Activated CD4-positive, alpha-beta T cell treated with anti-CD3 and anti-CD28 coated beads, Interleukin-2, amount 50 U/mL, for 24 hours (primary cell): ENCODE measurements at places on chromosomes 3 and 15.

DNA sequence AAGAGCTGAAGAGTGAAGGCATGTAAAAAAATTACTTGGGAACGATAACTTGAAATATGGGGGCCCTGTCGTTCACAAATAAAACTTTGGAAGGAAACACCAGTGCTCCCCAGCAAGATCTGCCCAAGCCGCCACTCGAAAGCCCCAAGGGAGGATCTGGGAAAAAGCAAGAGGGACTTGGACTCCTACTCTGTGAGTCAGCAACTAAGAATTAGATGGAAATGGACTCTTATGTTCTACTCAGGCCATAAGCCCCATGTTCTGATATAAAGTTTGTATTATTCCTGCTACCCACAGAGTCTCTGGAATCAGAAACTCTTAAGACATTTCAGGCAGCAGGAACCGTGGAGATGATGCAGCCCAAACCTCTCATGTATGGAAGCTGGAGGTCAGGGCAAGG lies 75.7 kb downstream of the ITGB5 start:
- DNase-seq, result no peak

DNA sequence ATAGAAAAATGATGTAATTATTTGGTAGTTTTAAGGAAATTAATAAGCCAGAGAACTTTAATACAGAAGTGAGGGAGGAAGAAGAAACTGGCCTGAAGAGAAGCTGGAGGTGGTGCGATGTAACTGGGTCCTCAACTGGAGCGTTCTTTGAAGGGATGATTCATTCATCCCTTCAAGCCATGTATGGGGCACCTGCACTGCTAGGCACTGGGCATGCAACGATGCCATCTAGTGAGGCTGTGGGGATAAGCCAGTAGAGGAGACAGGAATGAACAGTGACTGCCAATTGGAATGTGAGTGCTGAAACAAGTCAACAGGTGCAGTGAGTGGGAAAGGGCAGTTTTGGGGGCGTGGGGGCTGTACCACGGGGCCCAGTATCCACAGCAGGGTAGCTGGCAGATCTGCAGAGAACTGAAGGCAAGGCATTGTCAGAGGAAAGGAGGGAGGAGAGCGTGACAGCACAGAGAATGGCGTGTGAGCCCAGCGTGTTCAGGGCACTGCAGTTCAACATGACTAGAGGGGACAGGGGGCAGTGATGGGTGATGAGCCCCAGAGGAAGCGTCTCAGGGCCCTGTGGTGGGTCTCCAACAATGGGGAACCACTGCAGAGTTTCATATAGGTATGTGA lies 3.8 kb upstream of the KIF23 start:
- no peak for DNase-seq

DNA sequence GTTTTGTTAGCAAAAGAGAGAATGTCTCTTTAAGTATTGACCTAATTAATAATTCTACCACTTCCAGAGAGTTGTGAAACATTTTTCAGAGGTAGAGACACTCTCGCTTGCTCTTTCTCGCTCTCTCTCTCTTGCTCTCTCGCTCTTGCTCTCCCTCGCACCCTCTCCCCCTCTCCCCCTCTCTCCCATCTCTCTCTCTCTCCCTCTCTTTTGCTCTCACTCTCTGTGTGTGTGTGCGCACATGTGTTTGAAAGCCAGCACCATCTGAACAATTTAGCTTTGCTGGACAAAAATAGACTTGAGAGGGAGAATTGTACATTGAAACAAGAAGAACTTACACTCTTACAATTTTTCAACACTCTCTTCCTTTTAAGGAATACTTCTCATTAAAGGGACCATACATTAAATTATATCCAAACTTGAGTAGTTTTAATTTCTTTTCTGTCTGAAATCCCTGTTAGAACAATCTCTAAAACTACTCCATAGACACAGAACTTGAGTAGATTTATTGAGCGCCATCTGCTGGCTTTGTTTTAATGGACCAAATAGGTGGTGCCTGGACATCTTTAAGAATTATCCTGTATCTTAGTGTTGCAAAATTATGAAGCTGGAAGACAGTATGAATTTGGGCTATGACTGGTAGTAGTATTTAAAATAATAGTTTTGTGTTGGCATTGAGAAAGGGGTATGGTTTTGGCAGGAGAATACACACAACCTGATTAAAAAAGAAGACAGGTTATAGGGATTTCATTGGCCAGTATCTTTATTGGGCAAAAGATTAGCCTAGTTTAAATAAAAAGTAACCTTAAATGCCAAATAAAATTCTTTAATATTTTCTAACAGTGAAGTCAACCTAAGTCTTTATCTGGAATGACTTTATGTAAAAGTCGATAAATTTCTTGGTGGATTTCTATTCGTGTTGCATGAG lies 124.6 kb downstream of the AKAP13 start:
- DNase-seq, result no peak

DNA sequence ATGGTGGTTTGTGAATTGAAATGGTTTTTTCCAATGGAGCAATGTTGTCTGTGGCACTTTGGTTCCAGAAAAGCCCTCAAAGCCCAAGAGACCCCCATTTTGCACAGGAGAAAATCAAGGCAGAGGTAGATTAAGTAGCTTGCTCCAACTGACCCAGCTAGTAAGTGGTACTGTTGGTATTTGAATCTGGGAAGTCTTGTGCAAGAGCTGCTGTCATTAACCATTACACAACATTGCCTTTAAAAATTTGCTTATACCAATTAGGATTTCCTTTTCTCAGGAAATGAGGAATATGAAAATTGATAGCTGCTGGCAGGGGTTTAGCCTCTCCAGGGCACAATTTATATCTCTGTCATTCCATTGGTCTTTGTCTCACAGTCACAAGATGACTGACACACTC lies 102.4 kb upstream of the UBE3A start:
- no peak for DNase-seq

DNA sequence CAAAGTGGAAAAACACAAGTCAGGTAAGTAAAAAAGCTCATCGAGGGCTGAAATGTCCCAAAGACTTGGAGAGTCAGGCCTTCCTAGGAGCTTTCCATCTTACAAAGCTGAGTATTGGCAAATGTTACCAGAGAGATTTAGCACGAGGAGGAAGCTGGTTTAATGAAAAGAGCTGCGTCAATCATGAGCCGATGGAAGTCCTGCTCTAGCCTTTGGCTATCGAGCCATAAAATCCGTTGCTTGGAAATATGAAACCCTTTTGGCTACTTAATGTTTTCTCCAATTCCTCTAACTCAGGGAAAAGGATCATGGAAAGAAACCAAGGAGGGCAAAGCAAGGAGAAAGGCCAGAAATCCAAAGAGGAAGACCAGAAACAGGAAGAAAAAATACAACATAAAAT lies 1074.6 kb downstream of the FHIT start:
- DNase-seq, result no peak

GRCh38 chr15:60507596-60508424 lies 28.9 kb upstream of the ICE2 start:
- DNase-seq, result no peak

DNA sequence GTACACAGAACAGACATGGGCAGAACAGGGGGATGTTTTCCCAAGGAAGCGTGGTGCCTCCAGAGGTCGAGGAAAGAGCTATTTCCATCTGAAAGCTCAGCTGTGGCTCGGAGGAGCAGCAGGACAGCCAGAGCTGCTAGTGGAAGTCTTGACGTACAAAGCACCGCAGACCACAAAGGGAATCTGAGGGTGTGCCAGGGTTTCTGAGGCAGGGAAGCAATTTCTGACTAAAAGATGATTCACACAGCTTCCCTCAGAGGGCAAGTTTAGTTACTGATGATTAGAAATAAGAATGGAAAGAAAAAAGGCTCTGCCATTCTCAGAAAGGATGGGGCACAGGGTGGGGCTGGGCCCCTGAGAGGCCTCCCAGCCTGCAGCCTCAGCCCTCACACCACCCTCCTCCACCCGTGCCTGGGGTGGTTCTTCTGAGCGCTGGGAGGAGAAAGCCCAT lies 45.8 kb upstream of the SEC13 start:
- DNase-seq, result peak; percentile 30

- no peak for DNase-seq
Measured at GRCh38 chr15:57532731-57533447, 58.8 kb upstream of the MYZAP start.

DNA sequence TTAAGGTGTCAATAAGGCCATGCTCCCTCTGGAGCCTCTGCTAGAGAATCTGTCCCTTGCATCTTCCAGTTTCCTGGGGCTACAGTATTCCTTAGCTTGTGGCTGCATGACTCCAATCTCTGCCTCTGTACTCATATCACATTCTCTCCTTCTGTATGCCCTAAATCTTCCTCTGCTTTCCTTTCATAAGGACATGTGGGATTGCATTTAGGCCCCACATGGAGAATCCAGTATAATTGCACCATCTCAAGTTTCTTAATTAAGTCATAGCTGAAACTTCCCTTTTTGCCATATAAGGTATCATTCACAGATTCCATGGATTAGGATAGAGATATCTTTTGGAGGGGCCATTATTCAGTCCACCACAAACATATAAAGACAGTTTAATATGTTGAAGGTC lies 409.8 kb upstream of the TMCO5A start:
- no peak for DNase-seq

- DNase-seq, result no peak
Measured at GRCh38 chr3:130870423-130870822, 23.5 kb upstream of the ATP2C1 start.

- no peak for DNase-seq
Measured at GRCh38 chr3:41419809-41420208, 220.5 kb downstream of the CTNNB1 start.

GRCh38 chr3:136334209-136334608 lies 84.1 kb downstream of the PCCB start:
- DNase-seq, result no peak

- DNase-seq, result no peak
Measured at GRCh38 chr15:26656080-26656479, 116.8 kb downstream of the GABRB3 start.

DNA sequence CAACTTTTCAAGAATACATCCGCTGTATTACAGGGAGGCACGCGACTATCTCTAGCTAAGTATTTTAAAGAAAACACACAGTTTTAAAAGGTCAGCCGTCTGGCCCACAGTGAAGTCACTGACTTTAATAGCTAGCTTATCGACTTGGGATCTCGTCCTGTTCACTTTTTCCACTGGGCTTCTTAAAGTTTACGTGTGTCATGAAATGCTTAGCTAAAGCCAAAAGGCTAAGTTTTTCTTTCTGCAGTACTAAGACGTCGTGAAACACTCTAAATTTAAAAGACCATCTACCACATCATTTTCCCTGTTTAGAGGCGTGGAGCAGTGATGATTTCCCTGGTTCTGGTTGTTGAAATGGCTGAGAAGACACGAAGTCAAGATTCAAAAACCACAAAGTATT lies 27.1 kb downstream of the LRIG1 start:
- no peak for DNase-seq

DNA sequence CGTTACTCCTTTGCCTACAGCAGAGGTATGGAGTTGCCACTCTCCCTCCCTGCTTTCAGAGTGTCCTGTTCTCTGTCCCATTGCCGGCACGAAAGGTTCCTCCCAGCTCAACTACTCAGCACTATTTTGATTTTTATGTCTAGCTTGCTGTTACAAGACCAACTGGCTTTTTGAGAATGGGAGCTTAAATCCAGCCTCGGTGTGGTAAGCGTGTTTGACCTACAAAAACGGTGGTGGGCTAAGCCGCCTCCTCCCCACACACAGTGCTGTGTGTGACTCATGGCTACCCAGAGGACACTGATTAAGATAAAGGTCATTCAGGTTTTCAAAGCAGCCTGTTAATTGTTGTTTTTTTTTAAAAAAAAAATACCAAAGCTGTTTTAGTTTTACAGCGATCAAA lies 64.5 kb downstream of the LRTM1 start:
- DNase-seq, result no peak

- DNase-seq, result no peak
Measured at GRCh38 chr3:142962520-142963233, 797 bp downstream of the PAQR9 start.

DNA sequence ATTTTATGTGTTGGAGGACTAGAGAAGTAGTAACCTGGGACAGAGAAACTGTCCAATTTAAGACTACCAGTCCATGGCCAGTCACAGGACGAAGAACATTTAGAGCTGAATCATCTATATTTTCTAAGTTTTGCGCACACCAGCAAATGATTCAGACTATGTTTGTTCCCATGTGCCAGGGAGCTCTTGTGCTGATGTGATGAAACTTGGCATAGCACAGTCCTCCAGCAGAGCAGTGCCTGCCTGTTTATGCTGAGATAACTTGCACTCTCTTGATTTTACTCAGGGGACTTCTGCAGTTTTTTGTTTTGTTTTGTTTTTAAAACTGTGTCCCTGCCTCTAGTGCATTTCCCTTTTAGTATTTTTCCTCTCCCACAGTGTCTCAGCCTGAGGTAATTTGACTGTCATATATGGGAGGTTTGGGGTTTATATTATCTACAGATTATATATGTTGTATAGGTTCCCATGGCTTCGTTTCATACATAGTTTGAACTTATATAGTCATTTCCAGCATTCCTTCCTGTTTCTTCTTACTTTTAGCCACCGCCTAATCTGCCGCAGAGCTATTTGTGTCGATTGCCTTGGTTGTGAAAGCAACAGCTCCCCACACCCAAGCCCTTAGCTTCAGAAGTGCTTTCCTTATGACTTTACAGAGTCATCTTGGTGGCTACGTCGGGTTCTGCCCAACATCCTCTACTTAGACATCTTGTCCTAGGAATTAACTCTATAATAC lies 45.5 kb downstream of the PPM1L start:
- DNase-seq, result no peak

- no peak for DNase-seq
Measured at GRCh38 chr3:152038490-152038889, 165.0 kb downstream of the SUCNR1 start.

DNA sequence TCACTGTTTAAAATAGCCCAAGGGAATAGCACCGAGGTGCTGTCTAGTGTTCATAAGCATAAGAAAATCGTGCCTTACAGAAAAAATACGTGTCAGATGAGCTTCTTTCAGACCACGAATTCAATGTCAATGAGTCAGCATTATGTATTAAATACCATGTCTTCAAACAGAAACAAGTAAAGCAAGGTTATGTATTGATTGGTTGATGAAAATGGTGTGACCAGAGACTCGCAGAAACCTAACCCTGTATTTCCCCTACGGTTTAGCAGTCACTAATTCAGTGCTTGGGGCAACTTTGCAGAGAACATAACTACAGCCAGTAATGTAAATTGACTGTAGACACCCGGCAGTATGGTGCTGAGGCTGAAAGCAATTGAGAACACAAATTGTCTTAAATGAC lies 307.7 kb downstream of the IL5RA start:
- no peak for DNase-seq

GRCh38 chr3:149080699-149081091 lies 5.6 kb downstream of the HLTF start:
- no peak for DNase-seq

- DNase-seq, result no peak
Measured at GRCh38 chr15:93200081-93200836, 111.2 kb upstream of the RGMA start.

- DNase-seq, result peak; percentile 47
Measured at GRCh38 chr15:101320501-101321052, 25.5 kb upstream of the SNRPA1 start.
